ENCODE measurements at places on chromosomes 2 and 18.

GRCh38 chr2:17646081-17646554 is 105.6 kb downstream of the VSNL1 start:
- peak; percentile 52 for DNase-seq

GRCh38 chr2:157492189-157492773 is 48.4 kb upstream of the CYTIP start:
- DNase-seq, result peak; percentile 83

DNA sequence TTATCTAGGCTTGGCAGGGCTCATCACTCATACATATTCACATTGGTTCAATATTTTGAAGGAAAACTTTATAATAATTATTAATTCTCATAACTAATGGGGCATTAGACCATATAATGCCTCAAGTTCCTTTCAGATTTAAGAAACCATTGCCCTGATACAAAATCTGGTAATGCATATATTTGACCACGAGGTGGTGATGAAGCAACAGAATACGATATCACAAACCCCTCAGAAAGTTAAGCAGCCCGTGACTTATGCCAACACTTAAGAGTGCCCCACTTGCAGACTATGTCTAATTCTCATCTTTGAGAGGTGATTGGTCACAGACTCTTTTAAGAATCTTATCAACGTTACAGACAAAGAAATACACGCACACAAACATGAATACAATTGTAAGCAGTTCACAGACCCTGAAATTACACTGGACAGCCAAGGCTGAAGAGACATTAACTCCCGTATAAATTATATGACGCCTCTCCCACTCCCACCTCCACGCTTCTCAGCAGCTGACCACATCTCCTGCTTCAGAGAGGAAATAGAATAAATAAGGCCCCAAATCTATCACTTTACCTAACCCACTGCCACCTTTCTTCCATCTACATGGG is 20.7 kb upstream of the DNAH6 start:
- peak; percentile 50 for DNase-seq

GRCh38 chr2:133264989-133265401 is 303.3 kb downstream of the NCKAP5 start:
- DNase-seq, result no peak
